Smooth muscle cell of the umbilical artery (primary cell): ENCODE measurements at places on chromosomes 3 and 15. TPM values are rescaled to one million over a fixed set of nuclear protein-coding genes. Genes with fewer than 3 reads are reported as not detected.

The SEMA3F gene
- total RNA-seq: 0.23 and 0.30 TPM in 2 replicates

The KLHL40 gene
- not detected in 2 replicates for total RNA-seq

The GPR62 gene
- total RNA-seq: 0.05 TPM in 1 of 2 replicates, not detected in the other

The MEX3B gene
- 7.7 and 10.5 TPM in 2 replicates for total RNA-seq

The MYRIP gene
- total RNA-seq: 0.05 TPM in 1 of 2 replicates, not detected in the other
